K562 (cell line): ENCODE measurements at places on chromosomes 2 and 18. TPM values are rescaled to one million over a fixed set of nuclear protein-coding genes. Genes with fewer than 3 reads are reported as not detected.

PTPRM gene
- total RNA-seq: 0.16 and 0.31 TPM in 2 replicates

ATP6V1B1 gene
- not detected in 2 replicates for total RNA-seq

UPP2 gene
- total RNA-seq: not detected in 2 replicates

SPR gene
- 36.5 and 38.8 TPM in 2 replicates for total RNA-seq

SP5 gene
- 1.7 and 1.8 TPM in 2 replicates for total RNA-seq

SLC30A3 gene
- total RNA-seq: 2.0 and 2.2 TPM in 2 replicates

DES gene
- 17.4 and 21.9 TPM in 2 replicates for total RNA-seq

CDC42EP3 gene
- 2.5 and 4.2 TPM in 2 replicates for total RNA-seq

LRATD1 gene
- total RNA-seq: 6.5 and 7.3 TPM in 2 replicates

SCN7A gene
- total RNA-seq: 0.04 and 0.07 TPM in 2 replicates

TACR1 gene
- not detected in 2 replicates for total RNA-seq

SOX11 gene
- total RNA-seq: 0.02 TPM in 1 of 2 replicates, not detected in the other

RAB6C gene
- not detected in 2 replicates for total RNA-seq

- DNase-seq: no peak
Measured at GRCh38 chr2:121242976-121243375, 42.0 kb downstream of the TFCP2L1 start.

DNA sequence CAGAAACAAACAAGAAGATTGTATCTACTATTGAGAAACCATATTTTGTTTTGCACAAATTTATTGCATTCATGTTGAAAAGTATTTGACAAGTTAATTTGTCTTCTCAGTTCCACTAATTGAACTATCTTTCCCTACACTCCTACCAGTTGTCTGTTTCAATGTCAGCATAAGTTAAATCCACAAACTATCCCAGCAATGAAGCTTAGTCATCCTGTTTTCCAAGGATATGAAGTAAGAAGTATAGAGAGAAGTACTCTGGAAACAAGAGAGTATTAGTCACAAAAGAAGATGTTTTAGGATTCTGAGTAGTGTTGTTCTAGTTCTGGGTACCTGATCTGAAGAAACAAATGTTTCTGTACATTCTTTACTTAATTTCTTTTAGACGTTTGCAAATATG lies 261.6 kb upstream of the ZNF804A start:
- no peak for DNase-seq

- no peak for DNase-seq
Measured at GRCh38 chr2:170298115-170298514, 120.2 kb downstream of the MYO3B start.

DNA sequence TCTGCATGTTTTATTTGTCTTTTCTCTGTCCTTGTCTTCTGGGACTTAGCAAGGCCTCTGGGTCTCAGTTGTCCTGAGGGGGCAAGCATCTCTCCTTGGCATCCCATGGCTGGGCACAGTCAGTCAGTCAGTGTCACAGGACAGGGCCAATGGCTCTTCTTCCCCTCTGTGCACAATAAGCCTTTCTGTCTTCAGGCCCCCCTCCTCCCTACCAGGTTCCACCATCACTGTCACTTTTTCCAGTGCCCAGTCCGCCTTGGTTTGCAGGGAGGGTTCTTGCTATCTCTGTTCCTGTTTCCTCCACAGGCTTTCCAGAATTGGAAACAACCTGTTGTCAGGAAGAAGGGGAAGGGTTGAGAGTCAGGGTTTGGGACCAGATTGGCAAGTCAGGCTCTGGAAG lies 1.7 kb upstream of the VAMP5 start:
- no peak for DNase-seq

DNA sequence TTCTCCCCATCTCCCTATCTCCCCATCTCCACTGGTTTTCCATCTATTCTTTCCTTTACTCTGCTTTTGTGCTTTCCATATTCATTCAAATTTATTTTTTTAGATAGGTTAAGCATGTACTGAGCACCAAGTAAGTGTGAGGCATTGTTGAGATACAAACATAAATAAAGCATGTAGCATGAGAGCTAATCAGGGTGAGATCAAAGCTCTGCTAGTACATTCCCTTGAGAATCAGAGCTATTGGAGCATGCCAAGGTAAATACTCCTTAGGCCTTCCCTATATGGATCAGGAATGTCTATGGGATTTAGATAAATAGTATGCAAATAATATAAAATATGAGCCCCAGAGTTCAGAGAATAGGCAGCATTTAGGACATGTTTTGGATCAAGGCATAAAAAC lies 25.3 kb downstream of the BABAM2 start:
- DNase-seq: no peak

- DNase-seq: peak; percentile 9
Measured at GRCh38 chr18:7926526-7926925, 359.4 kb downstream of the PTPRM start.

DNA sequence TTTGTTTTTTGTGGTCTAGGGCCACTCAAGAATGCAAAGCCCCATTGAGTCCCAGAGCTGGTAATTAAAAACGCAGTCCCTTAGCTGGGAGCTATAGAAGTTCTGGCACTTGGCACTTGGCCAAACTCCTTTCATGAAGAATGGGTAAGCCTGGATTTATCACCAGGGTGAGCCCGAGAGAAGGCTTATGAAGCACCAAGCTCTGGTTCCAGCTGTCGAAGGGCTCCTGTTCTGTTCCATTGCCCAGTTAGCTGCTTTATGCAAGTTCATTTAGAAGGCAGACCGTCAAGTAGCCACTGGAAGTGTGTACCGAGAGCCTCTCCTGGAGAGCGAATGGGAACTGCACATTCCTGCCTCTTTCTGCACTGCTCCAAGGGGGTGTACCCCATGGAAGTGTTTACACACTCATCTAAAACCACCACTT lies 14.2 kb downstream of the ECEL1 start:
- DNase-seq: no peak

DNA sequence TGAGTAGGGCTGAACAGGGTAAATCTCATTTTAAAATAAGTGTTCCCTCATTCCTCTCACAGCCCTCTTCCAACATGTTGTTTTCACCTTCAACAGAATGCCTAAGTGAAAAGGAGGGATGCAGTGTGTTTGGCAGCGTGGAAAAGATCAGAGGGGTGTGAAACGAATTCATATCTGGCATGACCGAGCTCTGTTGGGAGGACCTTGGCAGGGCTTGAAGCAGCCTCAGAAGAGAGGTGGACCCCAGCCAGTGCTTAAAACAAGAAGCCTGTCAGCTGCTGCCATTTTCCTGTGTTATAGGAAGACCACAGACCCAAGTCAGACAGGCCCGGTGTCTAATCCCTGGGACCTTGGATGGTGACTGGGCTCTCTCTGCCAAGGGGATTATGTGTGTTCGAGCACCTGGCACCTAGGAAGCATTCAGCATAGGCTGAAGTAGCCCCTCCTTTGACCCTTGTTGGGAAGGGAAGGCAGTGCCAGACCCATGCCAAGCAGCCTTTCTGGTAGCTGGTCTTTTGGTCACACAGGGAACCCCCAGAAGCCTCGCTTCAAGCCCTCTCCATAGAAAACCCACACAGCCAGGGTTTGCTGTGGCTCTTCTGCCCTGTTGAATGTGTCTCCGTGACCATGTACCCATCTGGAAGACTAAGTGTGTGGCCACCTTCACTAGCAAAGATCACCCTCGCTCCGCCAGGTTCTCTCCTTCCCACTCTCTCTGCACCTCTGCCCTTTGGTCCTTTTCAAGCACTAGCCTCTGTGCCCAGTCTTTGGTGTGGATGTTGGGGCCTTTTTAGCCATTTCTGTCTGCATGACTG lies 87.5 kb upstream of the ST3GAL5 start:
- DNase-seq: no peak

- no peak for DNase-seq
Measured at GRCh38 chr2:227025510-227025909, 138.5 kb downstream of the COL4A4 start.

GRCh38 chr2:39508198-39508597 lies 71.1 kb upstream of the MAP4K3 start:
- DNase-seq: no peak

DNA sequence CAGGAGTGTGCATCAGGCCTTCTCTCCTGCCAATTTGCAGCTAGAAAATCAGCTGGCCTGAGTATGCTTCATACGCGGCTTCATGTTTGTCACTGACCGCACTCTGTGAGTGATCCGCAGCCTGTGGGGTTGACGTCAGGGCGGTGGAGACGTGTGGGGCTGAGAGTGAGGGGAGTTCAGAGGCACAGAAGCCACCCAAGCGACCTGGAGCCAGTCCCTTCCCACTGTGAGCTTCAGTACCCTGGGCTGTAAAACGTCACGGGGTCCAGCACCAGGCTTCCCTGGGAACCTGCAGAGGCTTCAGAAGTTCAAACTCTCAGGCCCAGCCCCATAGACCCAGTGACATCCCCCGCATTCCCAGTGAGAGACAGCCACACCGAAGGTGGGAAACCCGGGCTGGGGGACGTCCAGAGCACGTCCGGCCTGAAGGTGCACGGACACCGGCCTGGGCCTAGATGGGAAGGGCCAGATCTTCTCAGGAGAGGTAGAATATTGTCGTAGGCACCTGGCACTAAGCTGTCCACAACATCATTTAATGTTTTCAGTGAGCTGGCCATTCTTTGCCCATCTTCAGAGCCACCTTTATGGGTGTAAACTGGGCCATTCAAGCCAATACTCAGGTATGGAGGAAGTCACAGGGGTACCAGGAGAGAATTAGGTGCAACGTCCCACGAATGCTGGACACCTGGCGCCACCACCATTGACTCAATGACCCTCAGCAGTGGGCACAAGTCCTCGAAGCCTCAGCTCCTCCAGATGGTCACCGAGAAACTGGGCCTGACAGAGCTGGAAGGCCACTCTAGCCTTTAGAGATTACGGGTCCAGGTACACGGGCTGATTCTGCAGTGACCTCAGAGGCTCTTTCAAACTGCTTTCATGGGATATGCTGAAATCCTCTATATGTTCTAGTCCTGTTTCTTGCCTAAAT lies 235.6 kb upstream of the MYT1L start:
- DNase-seq: no peak

DNA sequence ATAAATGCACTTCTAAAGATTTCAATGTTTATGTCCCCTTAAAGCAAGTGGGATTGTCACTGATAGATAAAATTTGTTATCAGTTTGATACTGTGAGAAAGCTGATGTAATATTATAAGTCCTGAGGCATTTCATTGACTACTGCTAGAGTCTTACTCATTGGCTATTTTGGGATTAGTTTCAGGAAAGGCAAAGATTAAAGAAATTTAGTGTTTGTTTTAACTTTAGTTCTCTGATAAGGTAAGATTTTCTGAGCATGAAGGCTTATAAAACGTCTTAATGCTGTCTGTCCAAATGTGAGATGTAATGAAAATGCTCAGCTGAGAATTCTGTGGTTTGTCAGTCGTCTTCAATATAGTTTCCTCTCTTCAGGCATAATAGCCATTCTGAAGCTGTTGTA lies 886.4 kb upstream of the CDH2 start:
- no peak for DNase-seq

- DNase-seq: no peak
Measured at GRCh38 chr2:117123362-117123761, 691.1 kb upstream of the DDX18 start.

DNA sequence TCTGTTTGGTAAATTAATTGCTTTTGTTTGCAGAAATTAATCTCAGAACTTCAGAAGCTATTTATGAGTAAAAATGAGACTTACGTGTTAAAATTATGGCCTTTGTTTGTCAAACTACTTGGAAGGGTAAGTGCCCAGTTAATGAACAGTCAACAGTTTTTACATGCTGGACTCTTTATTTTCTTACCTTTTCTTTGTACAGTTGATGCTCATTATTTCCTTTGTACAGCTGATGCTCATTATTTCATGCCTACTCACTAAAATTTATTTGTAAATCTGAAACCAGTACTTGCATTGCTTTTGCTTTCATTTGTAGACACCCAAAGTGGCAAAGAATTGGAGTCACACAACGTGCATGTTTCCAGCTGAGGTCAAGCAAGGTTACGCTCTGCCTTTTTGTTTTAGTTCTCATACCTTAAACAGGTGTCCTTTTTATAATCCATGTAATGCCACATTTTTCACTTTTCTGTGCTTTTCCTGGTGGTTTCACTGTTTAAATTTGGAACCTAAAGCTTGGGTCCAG lies 13.3 kb downstream of the RIF1 start:
- DNase-seq: no peak

- no peak for DNase-seq
Measured at GRCh38 chr2:176763851-176764404, 448.7 kb upstream of the HNRNPA3 start.

GRCh38 chr2:46368401-46368800 lies 71.2 kb downstream of the EPAS1 start:
- DNase-seq: no peak

- DNase-seq: no peak
Measured at GRCh38 chr2:133837441-133838094, 269.3 kb upstream of the NCKAP5 start.

- DNase-seq: no peak
Measured at GRCh38 chr18:69978732-69979715, 31.4 kb upstream of the CD226 start.

- DNase-seq: no peak
Measured at GRCh38 chr18:8616028-8616401, 6.8 kb downstream of the RAB12 start.

- peak; percentile 82 for DNase-seq
Measured at GRCh38 chr2:217899231-217900009, 103.4 kb downstream of the TNS1 start.

GRCh38 chr2:6441800-6442199 lies 423.9 kb downstream of the CMPK2 start:
- no peak for DNase-seq

DNA sequence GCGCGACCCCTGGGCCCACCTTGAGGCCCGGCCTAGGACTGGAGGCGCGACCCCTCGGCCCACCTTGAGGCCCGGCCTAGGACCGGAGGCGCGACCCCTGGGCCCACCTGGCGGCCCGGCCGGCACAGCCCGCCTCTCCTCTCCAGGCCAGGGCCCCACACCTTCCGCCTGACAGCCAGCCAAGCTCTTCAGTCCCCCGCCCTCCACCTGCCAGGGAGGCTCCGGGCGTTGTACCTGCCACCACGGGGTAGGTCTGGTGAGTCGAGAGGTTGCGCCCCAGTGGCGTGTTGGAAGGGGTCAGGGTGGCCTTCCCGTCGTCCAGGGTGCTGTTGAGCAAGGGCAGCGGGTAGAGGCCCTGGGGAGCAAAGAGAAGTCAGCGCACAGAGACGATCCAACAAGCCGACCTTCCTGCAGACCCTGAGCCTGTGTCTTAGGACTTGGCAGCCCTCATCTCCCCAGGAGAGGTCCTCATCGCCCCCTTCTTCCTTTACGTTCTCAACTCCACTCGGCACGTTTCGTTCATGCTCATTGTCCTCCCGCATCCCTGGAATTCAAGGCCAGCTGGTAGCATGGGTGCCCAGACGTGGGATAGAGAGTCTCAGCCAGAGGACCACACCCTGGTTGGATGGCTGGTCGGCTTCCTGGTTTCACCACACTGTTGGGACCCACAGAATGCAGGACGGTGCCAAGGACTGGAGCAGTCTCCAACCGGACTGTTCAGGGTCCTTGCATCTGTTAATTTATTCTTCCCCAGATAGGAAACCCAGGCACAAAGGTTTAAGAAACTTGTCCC lies 42.2 kb downstream of the PAX8 start:
- no peak for DNase-seq

- no peak for DNase-seq
Measured at GRCh38 chr2:134433469-134433868, 179.6 kb downstream of the MGAT5 start.

DNA sequence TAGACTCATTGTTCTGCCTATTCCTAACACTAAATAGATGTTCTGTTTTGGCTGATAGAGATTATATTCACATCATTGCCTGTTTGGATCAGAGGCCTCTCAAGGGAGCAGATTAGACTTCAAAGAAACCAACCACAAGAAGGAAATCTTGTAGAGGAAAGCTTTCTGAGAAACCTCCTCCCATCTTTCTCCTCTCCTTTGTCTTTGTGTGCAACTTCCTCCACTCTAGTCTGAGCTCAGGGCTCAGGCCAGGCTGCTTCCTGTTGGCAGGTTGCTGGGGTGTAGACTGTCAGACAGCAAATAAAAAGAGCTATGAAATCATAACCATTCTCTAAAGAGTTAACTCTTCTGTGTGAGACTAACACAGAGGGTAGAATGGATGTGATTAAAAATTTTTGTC lies 113.0 kb downstream of the TGFA start:
- no peak for DNase-seq
